ENCODE measurements at places on chromosomes 6 and 20.

DNA sequence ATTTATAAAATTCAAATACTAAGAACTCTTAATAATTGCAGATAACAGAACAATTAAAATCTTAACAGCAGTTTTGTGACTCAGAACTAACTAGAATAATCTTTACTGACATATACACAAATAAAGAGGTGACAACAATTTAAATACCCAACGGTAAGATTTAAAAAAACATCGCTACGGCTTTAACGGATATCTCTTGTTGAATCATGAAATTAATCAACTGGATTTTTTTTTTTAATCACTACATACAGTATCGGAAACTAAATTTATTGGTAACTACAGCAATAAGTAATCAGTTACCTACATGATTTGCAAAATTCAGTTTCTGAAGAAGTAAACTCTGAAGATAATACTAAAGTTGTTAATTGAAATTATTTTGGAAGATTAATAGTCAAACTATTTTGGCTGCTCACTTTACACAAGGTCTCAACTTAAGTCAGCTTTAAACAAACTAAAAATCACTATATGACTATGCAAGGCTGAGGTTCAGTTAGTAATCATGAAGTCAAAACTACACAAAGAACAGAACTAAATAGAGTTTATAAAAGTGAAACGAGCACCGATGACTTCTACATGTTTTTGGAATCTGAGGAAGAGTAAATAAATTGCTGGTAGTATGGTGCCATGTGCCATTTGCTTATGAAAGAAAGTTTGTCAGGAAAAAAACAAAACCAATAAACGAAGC, 128.8 kb downstream of the HUS1B start:
- no peak for DNase-seq

- DNase-seq = no peak
Measured at GRCh38 chr20:24452016-24452415, 17.4 kb upstream of the SYNDIG1 start.

- DNase-seq = no peak
Measured at GRCh38 chr6:156956286-156956685, 179.1 kb downstream of the ARID1B start.

DNA sequence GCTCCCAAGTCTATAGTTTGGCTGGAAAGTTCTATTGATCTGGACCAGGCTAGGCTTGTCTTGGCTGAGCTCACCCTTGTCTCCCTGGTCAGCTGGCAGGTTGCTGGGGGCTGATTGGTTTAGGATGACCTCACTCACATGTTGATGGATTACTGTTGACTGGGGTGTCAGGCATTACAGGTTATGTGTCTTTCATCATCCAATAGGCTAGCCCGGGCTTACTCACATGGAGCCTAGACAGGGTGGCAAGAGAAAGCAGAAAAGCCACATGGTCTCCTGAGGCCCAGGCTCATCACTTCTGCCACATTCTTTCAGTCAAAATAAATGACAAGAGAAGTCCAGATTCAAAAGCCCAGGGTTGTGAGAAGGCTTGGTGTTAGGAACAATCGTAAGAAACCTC, 103.5 kb downstream of the BFSP1 start:
- DNase-seq = no peak

- DNase-seq = no peak
Measured at GRCh38 chr20:19940988-19941460, 76.1 kb upstream of the NAA20 start.

GRCh38 chr20:15236812-15237211, 899.4 kb upstream of the FLRT3 start:
- DNase-seq = no peak

DNA sequence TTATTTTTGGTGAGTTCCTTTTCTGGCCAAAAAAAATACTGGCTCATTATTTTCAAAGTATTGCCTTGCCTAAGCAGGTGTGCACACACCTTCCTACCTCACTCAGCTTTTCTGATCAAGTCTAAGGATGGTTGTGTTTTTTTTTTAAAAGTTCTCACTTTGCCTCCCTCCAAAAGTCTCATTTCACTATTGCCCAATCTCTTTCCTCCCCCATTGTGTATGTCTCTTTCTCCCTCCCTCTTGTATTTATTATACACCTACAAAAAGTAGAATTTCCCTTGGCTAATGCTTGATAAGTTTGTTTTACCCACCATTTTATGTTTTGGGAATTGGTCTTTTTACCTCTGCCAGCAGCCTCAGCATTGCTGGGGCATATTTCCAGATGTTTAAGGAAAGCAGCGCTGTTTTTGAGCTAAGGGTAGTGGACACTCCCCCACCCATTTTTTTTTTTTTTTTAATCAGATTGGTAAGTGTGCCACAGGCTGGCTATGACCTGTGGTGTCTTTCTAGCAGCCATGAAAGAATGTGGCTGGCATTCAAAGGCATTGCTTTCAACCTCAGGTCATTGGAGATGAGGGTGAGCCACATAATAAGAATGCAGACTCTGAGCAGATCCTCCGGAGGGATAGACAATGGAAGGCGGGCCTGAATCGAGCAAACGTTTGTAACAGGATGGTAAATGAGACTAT, 668.6 kb downstream of the UTRN start:
- DNase-seq = no peak

DNA sequence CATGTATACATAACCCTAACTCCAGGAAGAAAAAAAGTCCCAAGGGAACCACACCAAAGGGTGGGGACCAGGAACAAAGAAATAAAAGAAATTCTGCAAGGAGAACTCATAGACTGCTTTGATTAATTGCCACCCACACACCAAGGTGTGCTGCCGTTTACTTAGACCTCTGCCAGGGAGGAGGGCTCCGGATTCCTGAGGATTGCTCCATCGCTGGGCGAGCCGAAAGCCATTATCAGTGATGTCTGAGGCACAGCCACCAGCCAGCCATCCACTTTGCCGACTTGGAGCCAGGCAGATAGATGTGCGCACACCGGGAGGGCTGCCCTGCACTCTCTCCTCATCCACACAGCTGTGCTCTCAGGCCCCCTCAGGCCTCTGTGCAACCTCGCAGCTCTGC, 272.7 kb upstream of the FOXQ1 start:
- DNase-seq = no peak

Measured in left renal pelvis (tissue), 4 donors.